ENCODE measurements at places on chromosomes 13 and 19. TPM values are rescaled to one million over a fixed set of nuclear protein-coding genes. Genes with fewer than 3 reads are reported as not detected.

FGF21 gene
- not detected for total RNA-seq

LIM2 gene
- not detected for total RNA-seq

KCNN1 gene
- total RNA-seq: 0.92 TPM

ANKLE1 gene
- 0.50 TPM for total RNA-seq

IGFL3 gene
- 0.25 TPM for total RNA-seq

PRR22 gene
- total RNA-seq: 2.9 TPM

SERPINE3 gene
- not detected for total RNA-seq
